ENCODE measurements at places on chromosomes 16 and 17. TPM values are rescaled to one million over a fixed set of nuclear protein-coding genes. Genes with fewer than 3 reads are reported as not detected.

DNA sequence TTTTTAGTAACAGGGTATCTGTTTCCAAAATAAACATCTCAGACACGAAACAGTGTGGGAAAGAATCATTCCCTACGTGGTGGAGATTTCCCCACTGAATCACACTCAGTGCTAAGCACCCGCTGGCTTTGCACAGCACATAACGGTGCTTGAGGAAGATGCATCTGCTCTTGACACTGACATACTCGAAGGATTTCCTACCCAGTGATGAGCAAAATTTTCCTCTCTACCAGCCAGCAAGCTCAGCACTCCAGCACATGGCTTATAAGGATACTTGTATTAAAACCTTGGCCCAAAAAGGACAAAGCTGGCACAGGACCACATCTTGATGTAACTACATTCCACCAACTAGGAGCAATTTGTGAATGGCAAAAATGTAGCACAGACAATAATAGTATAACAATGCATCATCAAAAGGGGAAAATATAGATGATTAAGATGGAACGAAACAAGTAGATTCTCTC lies 59.0 kb downstream of the ANKFY1 start:
- no peak for DNase-seq

DNA sequence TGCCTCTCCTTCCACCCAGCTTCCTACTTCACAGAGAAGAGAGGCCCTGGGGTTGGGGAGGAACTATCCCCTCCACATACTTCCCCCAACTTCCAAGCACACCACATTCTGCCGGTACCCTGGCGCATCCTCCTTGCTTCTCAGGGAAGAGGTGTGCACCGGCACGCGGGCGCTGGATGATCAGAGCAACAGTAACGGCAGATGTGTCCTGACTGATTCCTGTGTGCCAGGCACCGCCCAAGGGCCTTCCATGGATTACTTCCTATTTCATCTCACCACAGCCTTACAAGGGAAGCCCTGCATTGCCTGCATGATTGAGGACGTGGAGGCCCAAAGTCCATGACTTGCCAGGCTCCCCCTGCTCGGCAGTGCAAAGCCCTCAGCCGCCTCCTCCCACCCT lies 21.1 kb upstream of the MLKL start:
- no peak for DNase-seq

GRCh38 chr17:17812211-17813054 lies 24.4 kb downstream of the SREBF1 start:
- peak; percentile 56 for DNase-seq

DNA sequence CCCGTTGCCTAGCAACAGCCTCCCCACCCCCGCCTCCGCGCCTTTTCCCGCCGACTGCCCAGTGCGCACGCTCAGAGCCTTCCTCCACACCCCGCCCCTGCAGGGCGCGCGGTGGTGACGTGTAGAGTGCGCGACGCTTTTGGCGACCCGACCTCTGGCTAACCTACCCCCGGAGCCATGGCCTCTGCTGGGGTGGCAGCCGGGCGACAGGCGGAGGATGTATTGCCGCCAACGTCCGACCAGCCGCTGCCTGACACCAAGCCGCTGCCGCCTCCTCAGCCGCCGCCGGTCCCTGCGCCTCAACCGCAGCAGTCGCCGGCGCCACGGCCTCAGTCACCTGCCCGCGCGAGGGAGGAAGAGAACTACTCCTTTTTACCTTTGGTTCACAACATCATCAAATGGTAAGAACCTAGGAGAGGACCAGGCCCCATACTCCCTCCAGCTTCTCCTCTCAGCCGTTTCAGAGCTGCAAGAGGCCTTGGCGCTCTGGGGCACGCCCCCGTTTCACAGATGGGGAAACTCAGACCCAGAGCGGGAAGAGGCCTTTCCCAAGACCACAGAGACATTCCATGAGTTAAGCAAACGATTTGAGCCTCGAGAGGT lies at the start of gene MED9:
Gene MED9, plus strand, starts transcription at position 136 of the 603 bp plus-strand sequence. Its CDS starts 42 bp downstream, at position 178.
- peak; percentile 84 for DNase-seq

DNA sequence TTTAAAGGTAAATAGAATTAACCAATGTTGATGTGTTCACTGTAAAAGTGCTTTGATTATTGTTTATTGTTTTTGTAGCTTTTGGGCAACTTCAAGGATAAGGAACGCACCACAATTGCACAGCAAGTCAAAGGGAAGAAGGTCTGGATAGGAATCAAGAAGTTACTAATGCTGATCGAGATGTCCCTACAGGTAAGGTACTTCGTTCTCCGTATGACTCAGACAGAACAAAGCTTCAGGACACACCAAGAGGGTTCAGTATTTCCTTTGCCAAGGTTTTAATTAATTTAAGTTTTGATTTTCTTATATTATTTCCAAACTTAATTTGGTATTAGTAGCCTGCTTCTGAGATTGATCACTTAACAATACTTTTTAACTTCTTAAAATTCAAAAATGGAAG lies 67.1 kb downstream of the WNT3 start:
- no peak for DNase-seq

GAS2L2 gene
- 0.06 TPM for polyA plus RNA-seq

CNTNAP4 gene
- 0.43 TPM for polyA plus RNA-seq

DNA sequence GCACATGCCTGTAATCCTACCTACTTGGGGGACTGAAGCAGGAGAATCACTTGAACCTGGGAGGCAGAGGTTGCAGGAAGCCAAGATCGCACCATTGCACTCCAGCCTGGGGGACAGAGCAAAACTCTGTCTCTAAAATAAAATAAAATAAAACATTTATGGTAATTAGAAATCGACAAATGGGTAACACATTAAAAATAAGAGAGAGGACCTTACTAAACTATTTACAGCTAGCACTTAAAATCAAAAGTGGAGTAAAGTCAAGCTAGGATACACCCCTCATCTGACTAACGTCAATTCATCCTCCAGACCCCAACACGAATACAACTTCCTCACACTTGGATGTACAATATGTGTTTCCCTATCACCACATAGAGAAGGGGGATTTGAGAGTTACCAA lies 27.8 kb upstream of the RHOT1 start:
- no peak for DNase-seq

DNA sequence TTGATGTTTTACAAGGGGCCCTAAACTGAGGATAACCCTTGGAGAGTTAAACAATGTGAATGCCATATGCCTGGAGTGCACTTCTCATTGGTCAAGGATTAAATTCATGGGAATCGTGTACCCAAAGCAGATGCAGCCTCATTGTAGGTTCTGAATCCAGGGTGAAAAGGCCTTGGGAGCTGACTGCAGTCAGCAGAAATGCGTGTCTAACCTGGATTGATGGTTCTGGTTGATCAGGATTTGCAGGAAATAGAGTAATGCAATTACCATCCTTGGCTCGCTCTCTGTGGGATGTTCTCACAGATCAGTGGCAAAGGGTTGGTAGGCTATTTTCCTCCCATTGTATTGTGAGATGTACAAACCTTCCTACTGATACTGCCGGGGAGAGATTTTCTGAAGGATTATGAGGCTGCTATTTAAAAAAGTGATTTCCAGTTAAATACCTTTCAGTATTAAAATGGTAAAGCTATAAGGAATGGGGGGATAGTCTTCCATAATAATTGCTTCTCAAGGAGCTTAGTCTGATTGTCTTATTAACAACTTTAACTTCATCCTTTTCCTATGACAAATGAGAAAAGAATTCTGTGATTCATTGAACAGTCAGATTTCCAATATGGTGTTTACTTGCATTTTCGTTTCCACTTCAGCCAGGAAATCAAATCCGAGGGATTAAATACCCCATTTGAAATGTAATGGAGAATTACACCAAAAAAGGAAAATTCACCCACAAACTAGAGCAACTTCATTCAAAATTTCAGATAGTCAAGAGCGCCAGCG lies 1028.1 kb upstream of the EEF2KMT start:
- no peak for DNase-seq

ADAMTS18 gene
- 3.8 TPM for polyA plus RNA-seq

GRCh38 chr16:22784690-22785214 lies 29.2 kb upstream of the HS3ST2 start:
- no peak for DNase-seq

GRCh38 chr17:70938336-70938735 lies 769.0 kb downstream of the KCNJ2 start:
- no peak for DNase-seq

CMTM1 gene
- polyA plus RNA-seq, result 7.9 TPM

GRCh38 chr16:6018848-6019489 lies 921.4 kb upstream of the EEF2KMT start:
- DNase-seq, result no peak

DNA sequence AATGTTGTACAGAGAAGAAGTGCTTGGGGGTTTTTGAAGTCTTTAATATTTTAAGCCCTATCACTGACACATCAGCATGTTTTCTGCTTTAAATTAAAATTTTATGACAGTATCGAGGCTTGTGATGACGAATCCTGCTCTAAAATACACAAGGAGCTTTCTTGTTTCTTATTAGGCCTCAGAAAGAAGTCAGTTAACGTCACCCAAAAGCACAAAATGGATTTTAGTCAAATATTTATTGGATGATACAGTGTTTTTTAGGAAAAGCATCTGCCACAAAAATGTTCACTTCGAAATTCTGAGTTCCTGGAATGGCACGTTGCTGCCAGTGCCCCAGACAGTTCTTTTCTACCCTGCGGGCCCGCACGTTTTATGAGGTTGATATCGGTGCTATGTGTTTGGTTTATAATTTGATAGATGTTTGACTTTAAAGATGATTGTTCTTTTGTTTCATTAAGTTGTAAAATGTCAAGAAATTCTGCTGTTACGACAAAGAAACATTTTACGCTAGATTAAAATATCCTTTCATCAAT lies 57.8 kb downstream of the HLF start:
- no peak for DNase-seq

DNA sequence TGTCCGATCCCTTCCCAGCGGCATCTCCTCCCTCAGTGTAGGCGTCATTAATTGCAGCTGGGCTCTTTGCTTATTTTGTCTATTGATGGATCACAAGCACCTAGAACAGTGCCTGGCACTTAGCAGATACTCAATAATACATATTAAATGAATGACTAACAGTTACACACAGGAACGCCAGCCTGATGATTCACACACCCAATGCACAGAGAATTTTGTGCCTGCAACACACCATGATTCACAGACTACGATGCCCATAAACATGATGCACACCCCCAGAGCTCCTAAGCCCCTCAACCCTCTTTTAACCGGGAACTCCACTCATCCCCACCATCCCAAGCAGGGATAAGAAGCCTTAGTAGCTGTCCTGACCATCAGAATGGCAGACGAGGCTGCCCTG lies 66.6 kb upstream of the TMEM97 start:
- no peak for DNase-seq
